Fibroblast of mammary gland (primary cell): ENCODE measurements at places on chromosomes 12 and 14.

DNA sequence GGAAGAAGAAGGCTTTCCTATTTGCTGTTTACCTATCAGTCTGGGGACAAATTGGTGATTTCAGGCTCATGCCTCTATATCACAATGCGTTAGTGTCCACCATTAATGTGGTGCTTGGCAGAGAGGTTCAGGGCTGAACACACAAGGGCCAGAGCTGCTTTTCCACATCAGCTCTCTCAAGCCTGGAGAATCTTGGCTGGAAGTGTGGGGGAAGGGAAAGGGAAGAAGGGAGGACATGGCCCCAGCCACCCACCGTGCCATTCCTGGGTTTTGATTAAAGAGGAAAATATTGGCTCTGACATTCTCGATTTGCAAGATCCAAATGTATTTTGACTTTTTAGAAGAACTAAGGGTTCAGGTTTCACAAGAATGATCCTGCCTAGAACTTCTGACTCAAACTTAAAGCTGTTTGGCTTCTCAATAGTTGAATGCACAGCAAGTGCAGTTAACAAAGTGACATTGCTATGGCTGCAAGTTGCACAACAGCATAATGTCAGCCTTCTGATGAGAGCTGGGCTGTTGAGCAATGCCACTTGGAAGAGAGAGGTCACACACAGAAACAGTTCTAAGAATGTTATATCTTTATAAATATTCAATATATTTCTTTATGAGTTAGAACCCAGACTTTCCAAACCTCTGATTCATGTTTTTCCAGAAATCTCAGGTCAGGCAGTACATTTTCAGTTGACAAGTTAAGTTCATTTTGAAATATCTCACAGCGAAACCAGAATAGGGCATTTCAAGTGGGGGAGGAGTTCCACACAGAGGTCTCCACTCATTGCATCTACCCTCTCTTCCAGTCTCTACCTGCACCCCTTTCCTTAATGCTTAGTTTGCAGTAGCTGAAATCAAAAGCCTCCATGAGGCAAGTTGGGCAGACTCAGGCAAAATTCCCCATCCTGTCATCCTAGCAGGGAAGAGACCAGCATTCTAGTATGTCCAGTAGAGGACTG lies 25.3 kb downstream of the IGF1 start:
- peak; percentile 63 for DNase-seq

- DNase-seq = peak; percentile 62
Measured at GRCh38 chr14:81396113-81396512, 4.0 kb downstream of the STON2 start.

GRCh38 chr12:10184261-10184843 lies 5.5 kb downstream of the TMEM52B start:
- peak; percentile 69 for DNase-seq

- peak; percentile 13 for DNase-seq
Measured at GRCh38 chr12:111248236-111249017, 120.5 kb downstream of the PHETA1 start.

GRCh38 chr14:24774187-24774915 lies 140.4 kb upstream of the GZMB start:
- no peak for DNase-seq

GRCh38 chr12:94616203-94616729 lies 34.1 kb downstream of the TMCC3 start:
- no peak for DNase-seq

- DNase-seq = no peak
Measured at GRCh38 chr14:74656964-74657363, 44.9 kb upstream of the LTBP2 start.

- no peak for DNase-seq
Measured at GRCh38 chr14:93323600-93324174, 9.1 kb downstream of the BTBD7 start.

DNA sequence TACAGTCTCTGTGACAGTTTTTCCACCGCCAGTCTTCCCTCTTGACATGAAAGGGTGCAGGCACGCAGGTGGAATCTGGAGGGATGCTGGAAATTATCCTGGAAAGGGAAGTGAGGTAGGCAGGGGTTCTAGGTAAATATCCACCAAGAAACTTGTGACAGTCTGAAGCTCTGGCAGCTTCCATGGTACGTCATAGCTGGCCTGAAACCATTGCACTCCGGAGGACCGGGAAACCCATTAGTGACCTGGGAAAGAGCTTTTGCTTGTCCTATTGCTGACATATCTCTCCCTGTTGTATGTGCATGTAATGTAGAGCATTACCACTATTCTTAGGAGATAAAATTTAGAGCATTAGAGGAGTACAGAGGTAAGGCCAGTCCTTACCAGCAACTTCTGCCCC lies 275.9 kb downstream of the EGLN3 start:
- DNase-seq = no peak

DNA sequence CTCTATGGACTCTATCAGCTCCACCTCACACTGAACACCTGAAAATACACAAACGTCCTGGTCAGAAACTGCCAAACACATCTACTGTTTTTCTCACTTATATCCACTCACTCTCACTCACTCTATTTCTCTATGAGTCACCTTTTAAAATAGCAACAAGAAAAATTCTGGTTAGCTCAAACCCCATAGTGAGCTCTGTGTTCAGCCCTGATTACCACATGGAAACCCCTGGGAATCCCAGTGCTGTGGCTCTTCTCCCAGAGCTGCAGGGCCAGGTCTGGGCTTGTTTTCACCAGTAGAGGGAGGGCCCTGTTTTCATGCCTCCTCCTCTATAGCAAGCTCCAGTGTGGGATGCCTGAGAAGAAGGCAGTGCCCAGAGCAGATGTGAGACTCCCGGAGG lies 1126.1 kb downstream of the TMEM121 start:
- no peak for DNase-seq

GRCh38 chr14:104586832-104587620 lies 7.5 kb downstream of the C14orf180 start:
- DNase-seq = no peak

DNA sequence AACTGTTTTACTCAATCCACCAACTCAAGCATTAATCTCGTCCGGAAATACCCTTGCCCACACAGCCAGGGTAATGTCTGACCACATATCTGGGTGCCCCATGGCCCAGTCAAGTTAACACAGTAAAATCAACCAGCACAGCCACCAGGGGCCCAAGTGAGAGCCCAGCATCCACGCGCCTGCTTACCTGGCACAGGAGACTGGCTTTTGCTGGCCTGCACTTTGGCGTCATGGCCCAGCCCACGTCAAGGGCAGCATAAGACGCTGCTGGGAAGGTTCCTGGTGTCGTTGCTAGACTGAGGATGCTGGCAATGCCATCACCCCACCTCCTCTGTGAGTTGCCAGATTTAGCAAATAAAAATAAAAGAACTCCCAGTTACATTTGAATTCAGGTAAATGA lies 53.6 kb upstream of the BCL11B start:
- no peak for DNase-seq

GRCh38 chr14:95098984-95099599 lies 58.2 kb downstream of the DICER1 start:
- DNase-seq = peak; percentile 80

GRCh38 chr12:28787151-28787550 lies 361.9 kb upstream of the FAR2 start:
- DNase-seq = peak; percentile 38

GRCh38 chr12:84862186-84862585 lies 50.4 kb downstream of the SLC6A15 start:
- peak; percentile 24 for DNase-seq

DNA sequence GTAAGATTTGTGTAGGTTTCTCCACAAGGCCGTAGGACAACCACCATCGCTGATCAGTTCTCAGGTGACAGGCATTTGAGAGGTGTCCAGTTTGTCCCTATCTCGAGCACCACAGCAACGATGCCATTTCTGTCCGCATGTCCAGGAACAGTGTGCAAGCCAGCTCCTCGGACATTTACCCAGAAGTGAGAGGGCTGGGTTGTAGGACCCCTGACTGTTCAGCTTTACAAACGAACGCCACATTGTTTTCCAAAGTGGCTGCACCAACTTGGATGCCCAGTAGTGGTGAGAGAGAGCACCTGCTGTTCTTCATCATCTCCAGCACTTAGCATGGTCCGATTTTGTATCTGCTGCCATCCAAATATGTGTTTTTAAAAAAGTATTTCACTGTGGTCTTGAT lies 38.6 kb downstream of the CYP46A1 start:
- DNase-seq = no peak

- no peak for DNase-seq
Measured at GRCh38 chr14:103296987-103297386, 37.0 kb upstream of the EIF5 start.

- peak; percentile 75 for DNase-seq
Measured at GRCh38 chr12:67982164-67982563, 7.1 kb upstream of the IFNG-AS1 start.

DNA sequence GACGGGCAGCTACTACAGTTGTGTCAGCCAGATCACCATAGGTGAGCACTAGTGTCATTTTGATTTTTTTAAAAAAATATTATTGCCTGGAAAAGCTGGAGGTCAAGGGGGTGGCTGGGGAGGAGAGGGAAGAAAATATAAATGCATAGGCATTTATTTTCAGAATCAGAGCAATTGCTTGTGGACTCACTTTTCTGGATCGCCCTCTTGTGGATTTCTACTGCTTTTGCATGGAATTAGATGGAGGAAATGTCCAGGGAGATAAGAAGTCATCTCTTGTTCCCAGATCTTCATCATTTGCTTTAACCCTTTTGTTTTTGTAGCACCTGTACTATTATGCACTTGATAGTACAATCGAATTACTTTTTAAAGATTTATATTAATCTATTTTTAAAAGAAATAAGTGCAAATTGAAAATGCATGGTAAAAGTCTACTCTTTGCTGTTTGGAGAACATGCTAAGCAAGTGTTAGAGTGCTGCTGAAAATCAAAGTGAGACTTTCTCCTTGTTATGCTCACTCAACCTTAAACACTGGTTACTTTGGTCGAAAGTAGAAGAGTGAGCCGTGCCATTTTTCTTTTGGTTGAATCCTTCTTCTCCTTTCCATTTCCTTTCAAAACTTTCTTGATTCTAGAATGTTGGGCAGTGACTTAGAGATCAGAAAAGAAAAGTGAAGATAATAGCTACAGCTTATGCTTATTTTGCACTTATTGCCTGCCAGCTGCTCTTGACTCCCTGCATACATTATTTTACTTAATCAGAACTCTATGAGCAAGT lies 60.6 kb upstream of the ANO4 start:
- DNase-seq = peak; percentile 63

- peak; percentile 60 for DNase-seq
Measured at GRCh38 chr12:6899837-6900519, 4.6 kb upstream of the LRRC23 start.

GRCh38 chr14:91980157-91980556 lies 32.7 kb upstream of the FBLN5 start:
- peak; percentile 97 for DNase-seq

- DNase-seq = no peak
Measured at GRCh38 chr12:4285070-4285469, 11.5 kb downstream of the CCND2 start.

- DNase-seq = no peak
Measured at GRCh38 chr14:21589317-21589716, 9.4 kb upstream of the OR10G3 start.

GRCh38 chr14:75448209-75448608 lies 20.4 kb downstream of the JDP2 start:
- DNase-seq = peak; percentile 46

GRCh38 chr12:106170285-106170684 lies 31.5 kb upstream of the NUAK1 start:
- peak; percentile 76 for DNase-seq

DNA sequence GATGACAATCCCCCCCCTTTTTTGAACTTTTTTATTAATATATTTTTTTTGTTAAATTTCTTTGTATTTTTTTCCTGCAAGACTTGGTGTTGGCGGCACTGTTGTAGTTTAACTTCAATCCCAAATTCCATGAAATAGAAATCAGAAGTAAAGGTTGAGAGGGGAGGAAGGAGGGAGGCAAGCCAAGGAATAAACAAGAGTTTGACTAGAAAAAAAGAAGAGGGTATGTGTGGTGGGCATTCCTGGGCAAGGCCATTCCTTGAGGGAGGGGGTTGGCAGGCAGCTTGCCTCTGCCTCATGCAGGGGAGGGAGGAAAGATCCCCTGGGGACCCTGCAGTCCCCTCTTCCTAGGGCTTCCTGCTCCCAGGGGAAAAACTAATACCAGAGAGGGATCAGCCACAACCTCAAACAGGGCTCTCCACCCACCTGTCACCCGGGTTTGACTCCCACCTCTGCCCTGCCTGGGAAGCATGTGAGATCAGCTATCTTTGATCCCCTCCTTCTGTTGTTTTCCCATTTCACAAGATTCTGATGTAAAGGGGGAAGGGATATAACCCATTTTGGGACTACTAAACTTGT lies 519 bp upstream of the AP1G2 start:
- no peak for DNase-seq

DNA sequence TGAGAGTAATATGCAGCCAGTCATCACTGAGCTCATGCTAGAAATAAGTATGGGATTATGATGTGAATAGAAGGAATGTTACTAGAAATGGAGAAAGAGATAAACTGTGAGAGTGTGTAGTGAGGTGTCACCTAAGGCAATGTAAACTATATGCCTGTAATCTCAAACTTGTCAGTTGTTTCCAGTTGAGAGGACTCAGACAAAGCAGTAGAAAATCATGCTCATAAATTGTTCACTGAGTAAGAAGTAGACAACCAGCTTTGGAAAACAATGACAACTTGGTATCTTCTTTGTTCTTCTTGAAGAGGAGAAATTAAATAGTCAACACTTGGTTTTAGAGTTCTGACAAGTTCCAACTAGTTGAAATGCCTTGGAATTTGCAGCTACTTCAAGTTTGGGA lies 148.5 kb upstream of the OR4E1 start:
- DNase-seq = no peak

GRCh38 chr14:64937171-64937820 lies 5.2 kb downstream of the GPX2 start:
- DNase-seq = peak; percentile 8

DNA sequence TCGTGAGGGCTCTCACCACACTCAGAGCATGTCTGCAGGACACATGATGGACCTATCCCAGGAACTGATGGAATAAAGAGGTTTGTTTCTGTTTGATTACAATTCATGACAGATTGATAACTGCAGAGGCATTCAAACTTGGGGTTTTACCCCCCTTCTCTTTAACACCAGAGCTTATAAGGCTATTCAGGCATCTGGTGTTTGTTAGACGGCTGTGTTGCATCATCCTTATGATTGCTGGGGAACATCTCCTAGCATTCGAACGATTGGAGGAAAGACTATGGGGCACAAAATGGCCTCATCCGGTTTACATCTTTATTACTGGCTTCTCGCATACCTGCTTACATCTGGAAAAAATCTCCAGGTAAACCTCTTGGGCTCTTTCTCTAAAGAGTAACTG lies 191.8 kb downstream of the MSRB3 start:
- DNase-seq = peak; percentile 61

DNA sequence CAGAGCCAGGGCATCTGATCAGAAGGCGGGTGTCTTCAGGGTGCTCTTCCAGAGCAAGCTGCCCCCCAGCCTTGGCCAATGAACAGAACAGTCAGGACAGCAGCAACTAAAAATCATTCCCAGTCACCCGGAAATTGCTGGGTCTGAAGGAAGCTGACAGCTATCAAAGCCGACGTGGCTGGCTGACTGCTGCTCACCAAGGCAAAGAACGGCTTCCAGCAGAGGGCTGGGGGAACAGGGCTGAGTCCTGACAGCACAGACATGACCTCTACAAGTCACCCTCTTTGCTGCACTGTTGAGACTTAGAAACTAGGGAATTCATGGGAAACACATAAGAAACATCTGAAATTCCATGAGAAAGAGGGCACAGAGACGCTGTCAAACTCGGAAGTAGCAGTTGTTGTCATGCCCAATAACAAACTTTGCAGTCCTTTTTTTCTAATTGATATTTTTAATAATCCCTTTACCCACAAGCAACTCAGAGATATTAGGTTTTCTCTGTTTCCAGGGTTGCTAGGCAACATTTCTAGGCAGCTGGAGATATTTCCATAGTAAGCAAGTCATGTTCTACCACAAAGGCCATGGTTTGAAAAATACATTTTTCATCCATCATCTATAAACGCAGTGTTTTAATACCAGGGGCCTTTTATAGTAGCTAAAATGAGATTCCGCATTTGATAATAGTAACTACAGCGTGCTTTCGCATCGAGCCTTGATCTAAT lies 365.2 kb downstream of the SEC23A start:
- no peak for DNase-seq
